ENCODE measurements at places on chromosomes 2 and 18.

DNA sequence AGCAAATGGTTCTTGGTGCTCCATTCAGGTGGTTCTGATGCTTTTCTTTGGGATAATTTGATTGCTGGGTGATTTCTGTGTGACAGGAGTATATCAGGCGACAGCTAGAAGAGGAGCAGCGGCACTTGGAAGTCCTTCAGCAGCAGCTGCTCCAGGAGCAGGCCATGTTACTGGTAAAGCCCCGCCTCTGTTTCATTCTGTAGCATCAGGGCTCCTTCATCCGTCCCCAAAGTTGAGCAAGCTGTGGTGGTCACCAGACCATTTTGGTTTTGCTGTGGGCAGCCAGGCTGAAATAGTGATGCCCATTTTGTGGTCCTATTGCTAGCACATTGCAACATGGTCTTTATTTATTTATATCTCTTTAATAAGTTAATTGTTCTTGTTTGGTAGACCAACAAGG lies 132.8 kb upstream of the IL1R2 start:
- no peak for DNase-seq

- no peak for DNase-seq
Observed at GRCh38 chr2:9178904-9179571, 27.6 kb upstream of the ASAP2 start.

- DNase-seq = no peak
Observed at GRCh38 chr18:37391698-37392548, 173.7 kb downstream of the CELF4 start.

DNA sequence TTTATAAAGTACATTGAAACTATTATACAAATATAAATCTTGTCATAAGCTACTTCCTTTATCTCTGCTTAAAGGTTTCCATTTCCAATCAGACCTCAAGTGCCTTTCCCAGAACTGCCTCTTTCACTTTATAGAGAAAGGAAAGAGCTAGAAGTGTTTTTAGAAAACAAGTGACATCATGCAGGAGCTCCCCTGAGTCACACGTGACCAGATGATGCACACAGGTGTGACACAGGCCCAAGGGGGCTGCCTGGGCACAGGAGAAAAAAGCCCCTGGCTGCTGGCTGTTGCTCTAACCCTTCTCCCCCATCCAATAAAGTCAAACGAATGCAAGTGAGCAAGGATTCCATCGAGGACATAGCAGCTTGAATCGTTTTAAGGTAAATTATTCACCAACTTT lies 21.4 kb upstream of the SH3BP4 start:
- no peak for DNase-seq

DNA sequence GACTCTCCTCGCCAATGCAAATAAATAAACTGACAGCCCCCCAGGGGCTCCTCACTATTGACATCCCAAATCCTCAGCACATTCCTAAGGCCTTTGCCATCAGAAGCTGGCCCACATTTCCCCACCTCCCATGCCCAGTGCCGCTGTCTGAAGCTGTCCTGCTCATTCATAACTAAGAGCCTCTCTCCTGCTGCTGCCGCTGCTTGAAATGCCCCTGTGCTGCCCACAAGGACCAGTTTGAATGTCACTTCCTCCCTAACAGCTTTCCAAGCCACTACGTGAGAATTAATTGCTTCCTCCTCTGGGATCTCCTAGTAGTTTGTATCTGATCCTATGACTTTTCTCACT lies 151.6 kb upstream of the CAPN13 start:
- no peak for DNase-seq

GRCh38 chr18:35245719-35246317 lies 5.0 kb downstream of the ZNF397 start:
- DNase-seq = no peak

DNA sequence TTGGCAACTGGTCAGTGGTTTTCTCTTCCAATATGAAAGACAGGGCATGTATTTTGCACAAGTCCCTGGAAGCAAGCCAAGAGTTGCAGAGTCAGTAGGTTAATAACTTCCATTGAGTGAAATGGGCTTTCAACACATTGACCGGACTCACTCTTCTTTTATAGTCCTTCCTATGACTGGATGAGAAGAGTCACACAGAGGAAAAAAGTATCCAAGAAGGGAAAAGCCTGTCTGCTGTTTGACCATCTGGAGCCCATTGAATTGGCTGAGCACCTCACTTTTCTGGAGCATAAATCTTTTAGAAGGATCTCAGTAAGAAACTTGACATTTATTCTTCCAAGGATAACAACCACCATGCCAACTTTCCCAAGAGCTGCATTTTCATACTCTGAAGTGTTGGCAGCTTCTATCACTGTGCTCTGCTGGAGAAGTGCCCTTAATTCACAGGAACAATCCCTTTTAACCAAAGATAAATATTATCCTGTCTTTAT lies 45.4 kb downstream of the RASGRP3 start:
- DNase-seq = no peak

DNA sequence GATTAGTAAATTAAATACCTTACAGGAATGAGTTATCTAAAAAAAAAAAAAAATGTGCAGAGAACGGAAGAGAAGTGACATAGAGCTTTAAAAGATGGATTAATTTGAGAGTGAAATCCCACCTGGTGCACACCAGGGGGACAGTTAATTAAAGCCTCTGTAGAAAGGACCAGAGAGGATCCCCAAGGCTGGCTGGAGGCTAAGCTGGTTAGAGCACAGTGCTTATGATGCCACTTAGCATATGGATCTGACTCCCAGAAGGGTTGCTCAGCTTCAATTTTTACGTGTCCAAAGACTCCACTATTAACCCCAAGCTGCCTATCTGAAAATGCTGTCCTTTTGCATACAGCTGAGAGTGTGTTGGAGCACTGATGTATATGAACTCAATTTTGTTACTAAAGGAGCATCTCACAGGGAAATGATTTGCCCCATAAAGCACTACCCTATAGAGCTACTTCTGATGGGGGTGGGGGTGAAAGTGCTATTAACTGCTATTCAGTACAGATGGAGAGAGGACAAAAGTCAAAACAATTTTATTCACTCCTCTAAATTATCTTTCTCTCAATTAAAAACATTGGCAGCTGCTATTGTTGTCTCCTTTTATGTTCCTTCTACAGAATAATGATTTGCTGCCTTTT lies 15.2 kb upstream of the SLC8A1 start:
- DNase-seq = no peak

- no peak for DNase-seq
Observed at GRCh38 chr2:45134726-45135125, 125.5 kb upstream of the SIX2 start.

DNA sequence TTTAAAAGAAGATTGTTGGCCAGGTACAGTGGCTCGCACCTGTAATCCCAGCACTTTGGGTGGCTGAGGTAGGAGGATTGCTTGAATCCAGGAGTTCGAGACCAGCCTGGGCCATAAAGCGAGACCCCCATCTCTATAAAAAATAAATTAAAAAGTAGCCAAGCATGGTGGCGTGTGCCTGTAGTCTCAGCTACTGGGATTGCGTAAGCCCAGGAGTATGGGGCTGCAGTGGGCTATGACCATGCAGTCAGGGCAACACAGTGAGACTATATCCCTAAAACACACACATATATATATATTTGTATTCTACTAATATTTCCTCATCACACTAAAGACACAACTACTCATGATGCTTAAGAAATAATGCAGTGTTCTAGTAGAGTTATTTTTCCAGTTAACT lies 7.1 kb downstream of the HDHD2 start:
- no peak for DNase-seq

GRCh38 chr18:72868585-72869225 lies 918 bp upstream of the NETO1 start:
- DNase-seq = peak; percentile 34

DNA sequence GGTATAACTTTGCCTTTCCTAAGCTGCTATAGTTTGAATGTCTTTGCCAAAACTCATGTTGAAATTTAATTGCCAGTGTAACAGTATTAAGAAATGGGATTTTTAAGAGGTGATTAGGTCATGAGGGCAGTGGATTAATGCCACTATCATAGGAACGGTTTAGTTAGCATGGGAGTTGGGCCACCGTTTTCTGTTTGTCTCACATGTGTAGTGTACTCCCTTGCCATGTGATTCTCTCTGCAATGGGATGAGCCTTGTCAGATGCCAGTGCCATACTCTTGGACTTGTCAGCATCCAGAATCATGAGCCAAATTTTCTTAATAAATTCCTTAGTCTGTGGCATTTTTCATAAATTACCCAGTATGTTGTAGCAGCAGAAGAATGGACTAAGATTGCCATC lies 388.9 kb upstream of the RGPD4 start:
- DNase-seq = no peak

- DNase-seq = no peak
Observed at GRCh38 chr2:156332284-156332533, 312 bp downstream of the NR4A2 start.

GRCh38 chr2:127620866-127621265 lies 25.1 kb upstream of the GPR17 start:
- DNase-seq = peak; percentile 60

DNA sequence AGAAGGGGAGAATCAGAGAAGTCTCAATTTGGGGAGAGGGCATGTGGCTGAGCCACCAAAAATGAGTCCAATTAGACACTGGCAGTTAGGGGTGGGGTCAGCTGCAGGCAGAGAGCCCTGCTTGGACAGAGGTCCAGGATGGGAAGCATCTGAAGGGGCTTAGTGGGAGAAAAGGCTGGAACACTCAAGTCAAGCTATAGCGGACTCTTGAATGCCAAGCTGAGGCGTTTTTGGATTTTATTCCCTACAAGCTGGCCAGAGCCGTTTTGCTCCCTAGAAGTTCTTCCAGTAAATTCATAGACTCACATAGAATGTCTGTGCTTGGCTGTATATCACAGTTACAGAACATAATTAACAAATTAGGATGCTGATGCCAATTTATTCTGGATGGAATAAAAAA lies 172.8 kb downstream of the ACOXL start:
- DNase-seq = no peak

- no peak for DNase-seq
Observed at GRCh38 chr2:158598862-158599517, 142.2 kb downstream of the PKP4 start.

GRCh38 chr2:240624950-240625621 lies at the start of gene GPR35:
TSS of gene GPR35 (plus strand) at chr2:240625480. CDS start at chr2:240629953, 4,473 bp downstream.
- DNase-seq = peak; percentile 73

DNA sequence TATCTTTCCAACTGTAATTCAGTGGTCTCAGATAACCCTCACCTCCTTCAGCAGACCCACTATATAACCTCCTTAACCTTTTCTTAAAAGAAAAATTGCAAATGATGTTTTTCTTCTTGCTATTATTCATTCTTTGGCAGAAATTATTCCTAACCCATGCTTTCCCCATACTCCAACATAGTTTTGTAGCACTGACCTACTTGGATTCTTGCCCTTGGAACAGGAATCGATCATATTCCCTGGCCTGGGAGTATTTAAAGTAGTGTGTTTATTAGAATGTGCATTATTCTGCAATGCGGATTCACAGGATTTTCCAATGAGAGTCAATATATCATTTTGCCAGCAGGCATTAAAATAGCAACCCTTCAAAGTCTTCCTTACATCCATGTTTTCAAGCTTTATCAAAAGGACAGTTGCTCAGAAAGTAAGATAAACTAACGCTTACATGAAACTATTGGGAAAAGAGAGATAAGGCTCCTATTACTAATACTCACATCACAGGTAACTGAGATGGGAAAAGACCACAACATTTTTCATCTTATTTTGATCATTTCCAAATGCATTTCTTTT lies 37.4 kb downstream of the CHN1 start:
- no peak for DNase-seq

DNA sequence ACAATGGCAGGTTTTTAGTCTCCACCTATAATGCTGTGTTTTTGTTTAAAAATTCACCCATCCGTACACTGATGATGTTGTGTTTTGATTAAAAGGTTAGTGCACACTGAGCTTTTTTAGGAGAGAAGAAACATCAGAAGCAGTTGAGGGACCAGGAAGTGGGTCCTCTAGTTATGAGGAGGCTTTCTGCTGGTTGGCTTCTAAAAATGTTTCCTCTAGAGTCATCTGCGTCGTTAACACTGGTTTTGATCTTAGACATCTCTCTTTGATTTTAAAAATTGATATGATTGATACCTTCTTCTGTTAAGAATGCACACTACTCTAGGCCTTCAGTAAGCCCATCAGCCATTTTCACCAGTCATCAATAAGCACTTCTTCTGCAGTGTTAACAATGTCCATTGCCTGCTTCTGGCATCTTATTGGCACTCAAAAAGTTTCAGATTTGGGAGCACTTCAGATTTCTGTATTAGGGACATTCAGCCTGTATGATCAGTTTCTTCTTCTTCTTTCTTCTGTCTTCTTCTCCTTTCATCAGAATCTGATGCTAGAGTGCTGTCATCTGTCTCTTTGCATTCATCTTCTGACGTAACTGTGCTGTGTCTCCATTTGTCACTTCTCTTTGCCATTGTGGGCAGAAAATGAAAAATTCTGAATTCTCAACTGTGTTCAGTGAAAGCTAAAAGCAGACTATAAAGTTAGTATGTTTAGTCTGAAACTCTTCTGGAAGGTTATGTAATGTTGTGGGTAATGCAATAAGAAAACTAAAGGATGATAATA lies 56.3 kb downstream of the PHLPP1 start:
- DNase-seq = peak; percentile 24

- DNase-seq = no peak
Observed at GRCh38 chr2:182300608-182301007, 126.2 kb downstream of the PDE1A start.

DNA sequence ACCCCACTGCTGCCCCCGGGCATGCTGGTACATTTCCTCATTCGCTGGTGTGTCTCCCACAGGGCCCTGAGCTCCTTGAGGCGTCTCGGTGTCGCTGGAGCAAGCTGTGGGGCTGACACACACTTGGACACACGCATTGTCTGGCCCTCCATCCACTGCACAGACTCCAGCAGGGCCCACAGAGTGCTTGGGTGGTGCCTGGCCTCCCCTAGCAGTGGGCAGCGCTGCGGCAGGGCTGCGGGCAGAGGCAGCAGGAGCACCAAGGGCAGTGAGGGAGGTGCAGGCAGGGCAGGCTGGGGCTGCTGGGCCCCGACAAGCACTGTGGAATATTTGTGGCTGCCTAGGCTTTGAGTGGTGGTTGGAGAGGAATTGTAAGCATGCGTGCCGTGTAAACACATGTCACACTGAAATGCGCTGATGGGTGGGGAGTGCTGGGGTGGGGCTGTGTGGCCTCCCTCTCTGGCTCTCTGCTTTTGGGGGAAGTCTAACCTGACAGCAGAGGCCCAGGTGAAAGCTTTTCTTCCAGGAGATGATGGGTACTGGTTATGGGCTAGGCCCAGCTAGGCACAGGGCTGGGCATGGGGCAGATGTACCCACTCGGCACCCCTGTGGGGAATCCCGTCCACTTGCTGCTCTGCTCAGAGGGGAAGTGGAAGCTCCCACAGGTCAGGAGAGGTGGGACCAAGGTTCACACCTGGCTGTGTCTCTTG lies 55.5 kb upstream of the HS6ST1 start:
- no peak for DNase-seq
